Fibroblast of lung (primary cell): ENCODE measurements at places on chromosomes 16 and 17. TPM values are rescaled to one million over a fixed set of nuclear protein-coding genes. Genes with fewer than 3 reads are reported as not detected.

Gene CCL5
- total RNA-seq = not detected in 2 replicates

Gene CNGB1
- not detected in 2 replicates for total RNA-seq

- DNase-seq = no peak
These were observed 12.6 kb upstream of the KLHL36 start for GRCh38 chr16:84635702-84636101.

GRCh38 chr17:2880050-2880449 is 83.8 kb downstream of the RAP1GAP2 start:
- no peak for DNase-seq

GRCh38 chr16:89472711-89473075 is 17.7 kb downstream of the ANKRD11 start:
- no peak for DNase-seq
